ENCODE measurements at places on chromosomes 2 and 18.

DNA sequence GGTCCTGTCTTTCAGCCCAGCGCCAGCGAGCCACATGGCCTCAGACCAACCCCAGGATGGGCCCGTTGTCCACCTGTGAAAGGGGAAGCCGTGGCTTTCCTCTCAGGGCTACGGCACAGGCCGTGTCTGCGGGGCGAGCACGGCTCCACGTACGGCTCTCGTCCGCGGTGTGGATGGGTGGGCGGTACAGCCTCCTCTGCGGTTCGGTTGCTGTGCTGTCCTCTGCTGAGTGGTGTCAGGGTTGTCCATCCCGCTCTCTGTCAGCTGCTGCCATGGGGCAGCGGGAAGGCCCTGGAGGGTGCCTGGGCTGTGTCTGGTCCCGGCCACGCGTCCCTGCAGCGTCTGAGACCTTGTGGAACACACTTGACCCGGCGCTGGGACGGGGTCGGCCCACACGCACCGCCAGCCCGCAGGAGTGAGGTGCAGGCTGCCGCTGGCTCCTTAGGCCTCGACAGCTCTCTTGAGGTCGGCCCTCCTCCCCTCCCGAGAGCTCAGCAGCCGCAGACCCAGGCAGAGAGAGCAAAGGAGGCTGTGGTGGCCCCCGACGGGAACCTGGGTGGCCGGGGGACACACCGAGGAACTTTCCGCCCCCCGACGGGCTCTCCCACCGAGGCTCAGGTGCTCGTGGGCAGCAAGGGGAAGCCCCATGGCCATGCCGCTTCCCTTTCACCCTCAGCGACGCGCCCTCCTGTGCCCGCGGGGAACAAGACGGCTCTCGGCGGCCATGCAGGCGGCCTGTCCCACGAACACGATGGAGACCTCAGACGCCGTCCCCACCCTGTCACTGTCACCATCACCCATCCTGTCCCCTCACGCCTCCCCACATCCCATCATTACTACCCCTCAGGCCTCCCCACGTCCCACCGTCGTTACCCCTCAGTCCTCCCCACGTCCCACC is 128.7 kb downstream of the NFATC1 start:
- no peak for DNase-seq

- peak; percentile 38 for DNase-seq
These were observed 902 bp downstream of the SS18 start for GRCh38 chr18:26089293-26090129.

- DNase-seq, result no peak
These were observed 1041.0 kb upstream of the NRXN1 start for GRCh38 chr2:52072949-52073348.

- DNase-seq, result no peak
These were observed 48.5 kb downstream of the TMX3 start for GRCh38 chr18:68666381-68666780.
